ENCODE measurements at places on chromosomes 1 and 21. TPM values are rescaled to one million over a fixed set of nuclear protein-coding genes. Genes with fewer than 3 reads are reported as not detected.

DNA sequence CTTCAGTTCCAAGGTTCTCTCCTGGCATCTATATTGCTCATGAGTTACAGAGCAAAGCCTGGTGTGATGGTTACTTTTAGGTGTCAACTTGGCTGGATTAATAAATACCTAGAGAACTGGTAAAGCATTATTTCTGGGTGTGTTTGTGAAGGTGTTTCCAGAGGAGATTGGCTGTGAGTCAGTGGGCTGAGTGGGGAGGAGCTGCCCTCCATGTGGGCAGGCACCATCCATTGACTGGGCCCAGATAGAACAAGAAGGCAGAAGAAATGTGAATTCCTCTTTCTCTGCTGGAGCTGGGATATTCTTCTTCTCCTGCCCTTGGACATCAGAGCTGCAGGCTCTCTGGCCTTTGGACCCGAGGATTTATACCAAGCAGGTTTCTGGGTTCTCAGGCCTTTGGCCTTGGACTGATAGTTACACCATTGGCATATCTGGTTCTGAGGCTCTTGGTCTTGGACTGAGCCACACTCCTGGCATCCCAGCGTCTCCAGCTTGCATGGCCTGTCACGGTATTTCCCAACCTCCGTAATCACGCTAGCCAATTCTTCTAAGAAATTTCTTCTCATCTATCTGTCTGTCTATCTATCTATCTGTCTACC is 44.5 kb downstream of the B3GALT5 start:
- no peak overlapping the region for H3K4me3 ChIP-seq
- H3K27ac ChIP-seq = no peak overlapping the region

DNA sequence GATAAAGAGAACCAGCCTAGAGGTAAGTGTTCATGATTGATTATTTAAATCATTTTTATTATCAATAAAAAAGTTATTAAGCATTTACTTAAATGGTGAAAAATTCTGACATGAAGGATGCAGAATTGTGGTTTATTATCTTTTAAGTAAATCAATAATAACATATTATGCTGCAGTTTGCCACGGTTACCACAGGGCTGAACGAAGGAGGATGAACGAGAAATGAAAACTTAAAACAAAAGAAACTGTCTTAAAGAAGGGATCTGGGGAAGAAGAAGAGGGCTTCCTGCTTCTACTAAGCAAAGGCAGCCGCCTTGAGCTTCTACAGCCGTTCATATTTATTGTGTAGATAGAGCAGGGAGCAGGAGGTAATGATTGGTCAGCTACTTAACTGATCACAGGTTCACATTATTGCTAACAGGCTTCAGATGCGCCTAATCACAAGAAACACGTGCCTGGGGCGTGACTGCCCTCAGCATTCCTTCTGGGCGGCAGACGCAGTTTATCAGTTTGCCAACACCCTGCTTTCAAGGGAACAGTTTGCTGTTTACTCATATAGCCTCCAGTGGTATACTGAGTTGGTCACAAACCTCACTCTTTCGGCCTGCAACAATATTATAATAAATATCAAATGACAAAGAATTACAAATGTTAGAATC is 5.8 kb upstream of the FNBP1L start:
- H3K4me1 ChIP-seq = no peaks in the 10 kb centered on the region
- no peak overlapping the region for H3K4me3 ChIP-seq
- H3K27me3 ChIP-seq = no peaks in the 10 kb centered on the region
- no peak overlapping the region for H3K27ac ChIP-seq
- no peaks in the 10 kb centered on the region for H3K36me3 ChIP-seq

- H3K4me3 ChIP-seq = no peak overlapping the region
- no peak overlapping the region for H3K27ac ChIP-seq
- no peak for DNase-seq
- H3K36me3 ChIP-seq = peaks cover 9% of the 10 kb centered on the region
- peaks cover 6% of the 10 kb centered on the region for H3K4me1 ChIP-seq
Measured at GRCh38 chr1:153908071-153908470, 14.7 kb downstream of the GATAD2B start.

DNA sequence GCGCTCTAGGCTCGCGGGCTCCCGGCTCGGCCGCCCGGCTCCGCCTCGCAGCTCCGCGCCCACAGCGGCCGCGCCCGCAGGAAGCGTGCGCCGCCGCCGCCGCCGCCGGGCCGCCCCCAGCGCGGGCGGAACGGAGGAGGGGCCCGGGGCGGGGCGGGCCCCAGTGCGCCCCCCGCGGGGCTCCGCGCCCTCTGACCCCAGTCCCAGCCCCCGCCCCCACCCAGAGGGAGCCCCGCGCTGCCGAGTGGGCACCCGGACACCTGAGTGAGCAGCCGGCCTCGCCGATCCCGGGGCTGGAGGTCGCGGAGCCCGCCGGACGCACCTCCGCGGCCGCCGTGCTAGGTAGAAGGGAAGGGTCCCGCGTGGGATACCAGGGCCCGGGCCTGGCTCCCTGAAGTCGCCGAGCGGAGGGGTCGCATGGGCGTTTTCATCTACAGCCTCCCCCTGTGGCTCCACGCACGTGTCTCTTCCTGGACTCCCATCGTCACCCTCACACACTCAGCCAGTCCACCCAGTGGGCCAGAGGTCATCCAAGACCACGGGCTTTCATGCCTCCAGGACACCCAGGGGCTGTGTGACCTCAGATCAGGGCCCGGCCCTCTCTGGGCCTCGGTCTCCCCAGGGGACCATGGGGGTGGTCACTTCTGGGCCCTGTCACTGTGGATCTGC is at the start of gene SDC3:
SDC3 (minus strand) TSS at position 63 of the 669 bp plus-strand sequence. CDS start 172 bp downstream, outside the sequence.
- H3K27me3 ChIP-seq = no peaks in the 10 kb centered on the region
- H3K4me1 ChIP-seq = peaks cover 55% of the 10 kb centered on the region
- H3K36me3 ChIP-seq = no peaks in the 10 kb centered on the region
- H3K4me3 ChIP-seq = peak within 1 kb of the TSS; percentile 63

- no peak overlapping the region for H3K4me3 ChIP-seq
- H3K27ac ChIP-seq = no peak overlapping the region
- H3K4me1 ChIP-seq = peaks cover under 1% of the 10 kb centered on the region
- H3K36me3 ChIP-seq = peaks cover 16% of the 10 kb centered on the region
Measured at GRCh38 chr1:100943533-100943932, 47.6 kb downstream of the SLC30A7 start.

- H3K4me3 ChIP-seq = no peak overlapping the region
- H3K27me3 ChIP-seq = no peaks in the 10 kb centered on the region
- H3K27ac ChIP-seq = no peak overlapping the region
Measured at GRCh38 chr21:41011951-41012366, 156.0 kb upstream of the BACE2 start.

DNA sequence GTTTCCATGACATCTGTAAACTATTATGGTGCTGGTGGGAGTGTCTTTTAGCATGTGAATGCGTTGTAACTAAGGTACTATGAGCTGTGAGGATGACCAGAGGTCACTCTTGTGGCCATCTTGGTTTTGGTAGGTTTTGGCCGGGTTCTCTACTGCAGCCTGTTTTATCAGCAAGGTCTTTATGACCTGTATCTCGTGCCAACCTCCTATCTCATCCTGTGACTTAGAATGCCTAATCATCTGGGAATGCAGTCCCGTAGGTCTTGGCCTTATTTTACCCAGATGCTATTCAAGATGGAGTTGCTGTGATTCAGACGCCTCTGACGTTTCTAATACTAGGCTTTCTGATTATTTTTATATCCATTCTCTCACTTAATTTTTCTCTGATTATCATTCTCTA is 9.4 kb downstream of the NCAM2 start:
- no peaks in the 10 kb centered on the region for H3K27me3 ChIP-seq
- H3K4me1 ChIP-seq = no peaks in the 10 kb centered on the region
- no peak overlapping the region for H3K4me3 ChIP-seq
- H3K36me3 ChIP-seq = no peaks in the 10 kb centered on the region
- no peak for DNase-seq

DNA sequence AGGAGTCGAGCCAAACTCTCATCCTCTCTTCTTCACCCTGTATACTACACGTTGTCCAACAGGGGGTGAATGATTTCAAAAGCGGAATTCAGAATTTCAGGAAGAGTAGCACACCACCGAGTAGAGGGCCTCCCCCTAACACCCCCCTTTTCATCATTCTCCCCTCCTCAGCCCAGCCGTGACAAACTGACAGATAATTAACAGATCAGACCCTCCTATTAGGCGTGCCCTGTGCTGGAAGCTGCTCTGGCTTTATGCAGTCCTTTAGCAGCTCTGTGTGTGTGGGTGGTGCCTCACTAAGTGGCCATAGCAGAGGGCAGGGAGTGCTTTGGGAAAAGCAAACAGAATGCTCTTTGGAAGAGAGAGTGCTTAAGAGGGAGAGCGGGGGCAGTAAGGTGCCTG is 44.3 kb downstream of the PEX14 start:
- H3K27ac ChIP-seq = peak overlapping the region; percentile 48
- DNase-seq = no peak
- no peak overlapping the region for H3K4me3 ChIP-seq
- H3K4me1 ChIP-seq = peaks cover 67% of the 10 kb centered on the region

- no peak overlapping the region for H3K27ac ChIP-seq
- DNase-seq = no peak
- no peaks in the 10 kb centered on the region for H3K27me3 ChIP-seq
- H3K4me1 ChIP-seq = peaks cover 9% of the 10 kb centered on the region
- no peak overlapping the region for H3K4me3 ChIP-seq
Measured at GRCh38 chr1:81549588-81550127, 251.1 kb upstream of the ADGRL2 start.

GRCh38 chr1:234983564-234984238 is 144.9 kb downstream of the TOMM20 start:
- H3K27me3 ChIP-seq = no peaks in the 10 kb centered on the region
- H3K4me3 ChIP-seq = no peak overlapping the region
- peaks cover 89% of the 10 kb centered on the region for H3K4me1 ChIP-seq
- no peak for DNase-seq

- H3K27ac ChIP-seq = no peak overlapping the region
- H3K36me3 ChIP-seq = no peaks in the 10 kb centered on the region
- H3K4me3 ChIP-seq = no peak overlapping the region
- no peak for DNase-seq
- H3K27me3 ChIP-seq = no peaks in the 10 kb centered on the region
Measured at GRCh38 chr21:31895077-31895835, 22.4 kb downstream of the HUNK start.

GRCh38 chr1:172845371-172845770 is 186.5 kb downstream of the FASLG start:
- no peak for DNase-seq
- H3K4me3 ChIP-seq = no peak overlapping the region
- no peaks in the 10 kb centered on the region for H3K27me3 ChIP-seq
- H3K27ac ChIP-seq = no peak overlapping the region
- no peaks in the 10 kb centered on the region for H3K4me1 ChIP-seq

DNA sequence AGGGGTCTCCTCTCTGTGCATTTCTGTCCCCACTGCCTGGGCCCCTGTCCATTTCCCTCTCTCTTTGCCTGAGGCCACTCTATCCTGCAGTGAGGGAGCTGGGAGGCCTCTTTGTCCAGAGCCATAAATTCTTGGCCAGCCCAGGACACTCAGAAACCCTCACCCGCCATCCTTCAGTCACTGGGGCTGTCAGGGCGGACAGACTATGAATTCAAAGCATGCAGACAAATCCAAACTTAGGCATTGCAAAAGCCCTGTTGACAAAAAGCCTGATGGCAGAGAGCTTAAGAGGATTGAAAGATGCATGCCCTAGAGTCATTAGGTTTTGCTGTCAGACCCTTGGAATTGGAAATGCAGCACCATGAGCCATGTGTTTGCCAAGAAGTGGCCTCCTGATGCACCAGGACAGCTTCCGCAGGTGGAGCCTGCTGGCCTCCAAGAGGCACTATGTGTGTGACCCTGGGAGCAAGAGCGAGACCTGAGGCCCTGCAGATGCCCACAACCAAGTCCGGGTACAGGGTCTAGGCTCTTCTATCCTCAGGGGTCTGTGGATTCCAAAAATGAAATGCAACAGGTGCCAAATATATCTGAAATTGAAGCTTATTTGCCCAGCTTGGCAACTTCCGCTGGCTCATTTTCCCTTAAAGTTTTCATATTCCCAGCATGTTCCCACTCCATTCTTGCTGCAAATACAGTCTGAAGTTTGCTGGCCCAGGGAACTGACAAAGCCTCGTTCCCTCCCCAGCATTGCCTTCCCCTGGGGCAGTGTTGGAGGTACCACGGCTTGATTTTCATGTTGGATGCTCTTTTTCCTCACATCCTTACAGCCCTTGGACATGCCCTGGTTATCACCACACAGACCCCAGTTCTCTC is 177.9 kb downstream of the PGBD5 start:
- no peaks in the 10 kb centered on the region for H3K27me3 ChIP-seq
- peaks cover 77% of the 10 kb centered on the region for H3K36me3 ChIP-seq
- no peak for DNase-seq
- H3K4me1 ChIP-seq = no peaks in the 10 kb centered on the region
- H3K27ac ChIP-seq = no peak overlapping the region
- no peak overlapping the region for H3K4me3 ChIP-seq

GRCh38 chr1:93816970-93817678 is 61.9 kb downstream of the DNTTIP2 start:
- H3K4me1 ChIP-seq = peaks cover 35% of the 10 kb centered on the region
- no peak overlapping the region for H3K4me3 ChIP-seq
- no peaks in the 10 kb centered on the region for H3K36me3 ChIP-seq
- no peaks in the 10 kb centered on the region for H3K27me3 ChIP-seq
- DNase-seq = no peak

DNA sequence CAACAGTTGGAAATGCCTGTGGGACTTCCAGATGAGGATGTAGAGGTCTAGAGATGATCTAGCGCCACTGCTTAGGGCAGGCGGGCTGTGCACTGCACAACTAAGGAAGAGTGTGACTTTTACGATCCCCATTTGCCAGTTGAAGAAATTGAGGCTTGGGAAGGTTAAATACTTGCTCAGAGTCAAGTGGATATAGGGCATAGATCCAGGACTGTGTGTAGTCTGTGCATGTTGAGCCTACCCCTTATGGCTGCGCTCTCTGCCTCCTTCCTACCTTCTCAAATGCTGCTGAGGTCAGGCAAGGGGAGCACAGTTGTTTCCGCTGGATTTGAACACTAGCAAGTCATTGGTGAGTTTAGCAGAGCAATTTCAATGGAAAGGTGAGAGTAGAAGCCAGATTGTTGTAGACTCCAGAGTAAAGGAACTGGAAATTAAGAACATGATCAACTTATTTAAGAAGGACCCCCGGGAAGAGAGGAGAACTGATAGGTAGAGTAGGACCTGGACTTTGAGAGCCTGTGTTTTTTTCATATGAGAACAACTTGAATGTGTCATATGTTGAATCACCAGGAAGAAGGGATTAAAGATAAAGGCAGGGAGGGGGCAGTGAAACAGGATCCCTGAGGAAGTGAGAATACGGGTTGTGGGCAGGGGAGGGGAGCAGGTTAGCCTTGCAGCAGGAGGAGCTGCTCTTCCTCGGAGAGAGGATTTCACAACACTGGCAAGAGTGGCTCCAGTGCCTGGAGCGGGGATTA is 2.7 kb downstream of the CAPN2 start:
- peaks cover 31% of the 10 kb centered on the region for H3K36me3 ChIP-seq
- H3K27ac ChIP-seq = peak overlapping the region; percentile 73
- peak; percentile 53 for DNase-seq

GRCh38 chr1:201741763-201742342 is 87.1 kb upstream of the IPO9 start:
- peaks cover 24% of the 10 kb centered on the region for H3K4me1 ChIP-seq
- no peaks in the 10 kb centered on the region for H3K36me3 ChIP-seq
- no peak for DNase-seq
- peaks cover 4% of the 10 kb centered on the region for H3K27me3 ChIP-seq
- no peak overlapping the region for H3K27ac ChIP-seq
- no peak overlapping the region for H3K4me3 ChIP-seq

- no peaks in the 10 kb centered on the region for H3K36me3 ChIP-seq
- peak overlapping the region; percentile 100 for H3K27ac ChIP-seq
- peak overlapping the region; percentile 29 for H3K4me3 ChIP-seq
- DNase-seq = peak; percentile 81
- H3K4me1 ChIP-seq = peaks cover 53% of the 10 kb centered on the region
Measured at GRCh38 chr1:226001963-226002666, 3.0 kb upstream of the SDE2 start.

GRCh38 chr1:36481091-36481490 is 1.6 kb downstream of the CSF3R start:
- H3K27me3 ChIP-seq = no peaks in the 10 kb centered on the region
- no peaks in the 10 kb centered on the region for H3K36me3 ChIP-seq
- DNase-seq = no peak
- peak overlapping the region; percentile 56 for H3K4me3 ChIP-seq
- H3K4me1 ChIP-seq = peaks cover 33% of the 10 kb centered on the region

Gene RNU1-4
- 6,803 TPM for total RNA-seq

Gene VHLL
- total RNA-seq = not detected

Gene KRTAP7-1
- total RNA-seq = not detected
